Kasumi-1 (cell line): ENCODE measurements at places on chromosomes 13 and 19.

GRCh38 chr13:110813646-110814624, 100.4 kb downstream of the ING1 start:
- no peak for DNase-seq

DNA sequence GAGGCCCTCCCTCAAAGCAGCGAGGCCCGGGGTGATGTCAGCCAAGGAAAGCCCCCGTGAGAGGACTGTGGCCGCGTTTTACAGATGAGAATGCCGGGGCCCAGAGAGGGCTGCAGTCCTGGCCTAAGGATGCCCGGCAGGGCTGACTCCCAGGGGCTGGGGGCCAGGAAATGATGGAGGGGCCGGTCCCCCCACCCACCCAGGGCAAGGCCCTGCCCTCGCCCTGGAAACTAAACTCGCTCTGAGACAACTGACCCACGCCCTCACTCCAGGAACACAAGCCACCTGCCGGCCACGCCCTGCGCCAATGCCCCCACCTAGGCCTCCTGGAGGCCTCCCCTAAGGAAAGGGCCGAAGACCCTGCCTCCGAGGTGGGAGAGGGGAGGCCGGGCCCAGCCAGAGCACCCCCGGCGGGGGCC, 7.2 kb downstream of the ZBTB7A start:
- DNase-seq = no peak

GRCh38 chr13:67736646-67737420, 506.7 kb upstream of the PCDH9 start:
- peak; percentile 2 for DNase-seq

GRCh38 chr13:82436099-82436585, 1446.1 kb downstream of the SLITRK1 start:
- DNase-seq = no peak

DNA sequence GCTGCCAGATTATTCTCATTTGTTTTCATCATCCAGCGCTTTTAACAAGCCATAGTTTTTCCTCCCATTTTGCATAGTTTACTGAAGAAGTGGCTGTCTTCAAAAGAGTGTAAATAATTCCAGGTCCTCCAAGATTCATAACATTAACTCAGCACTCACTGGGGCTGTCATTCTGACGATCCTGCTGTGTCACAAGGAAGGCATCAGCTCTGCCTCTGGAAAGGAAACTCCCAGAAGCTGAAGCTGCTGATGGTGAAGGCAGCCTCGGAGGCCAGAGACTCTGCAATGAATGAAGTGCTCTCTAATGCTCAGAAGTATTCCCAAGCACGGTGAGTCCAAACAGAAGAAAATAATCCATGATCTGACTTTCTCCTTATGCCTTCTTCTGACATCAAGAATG, 60.0 kb downstream of the FLT1 start:
- no peak for DNase-seq

- no peak for DNase-seq
These were observed 12.2 kb downstream of the CBARP start for GRCh38 chr19:1225440-1226226.

DNA sequence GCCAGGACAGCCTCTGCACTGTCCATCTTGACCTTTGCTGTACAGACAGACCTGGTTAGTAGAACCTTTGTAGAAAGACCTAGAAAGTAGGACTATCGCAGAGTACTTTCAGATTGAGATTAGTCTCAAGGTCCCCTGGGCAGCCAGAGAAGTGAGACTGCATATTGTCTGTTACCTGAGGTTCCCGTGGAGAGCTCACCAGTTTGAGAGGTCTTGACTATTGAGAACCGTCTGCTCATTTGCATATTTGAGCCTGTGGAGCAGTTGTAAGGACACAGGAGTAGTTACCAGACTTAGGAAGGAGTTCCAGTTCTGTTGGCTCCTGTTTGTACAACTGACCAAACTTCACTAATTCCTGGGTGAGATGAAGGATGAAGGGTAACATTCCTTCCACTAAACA, 66.2 kb downstream of the SPATA13 start:
- DNase-seq = no peak

- DNase-seq = peak; percentile 96
These were observed 50.4 kb downstream of the MYO9B start for GRCh38 chr19:17125728-17126677.

DNA sequence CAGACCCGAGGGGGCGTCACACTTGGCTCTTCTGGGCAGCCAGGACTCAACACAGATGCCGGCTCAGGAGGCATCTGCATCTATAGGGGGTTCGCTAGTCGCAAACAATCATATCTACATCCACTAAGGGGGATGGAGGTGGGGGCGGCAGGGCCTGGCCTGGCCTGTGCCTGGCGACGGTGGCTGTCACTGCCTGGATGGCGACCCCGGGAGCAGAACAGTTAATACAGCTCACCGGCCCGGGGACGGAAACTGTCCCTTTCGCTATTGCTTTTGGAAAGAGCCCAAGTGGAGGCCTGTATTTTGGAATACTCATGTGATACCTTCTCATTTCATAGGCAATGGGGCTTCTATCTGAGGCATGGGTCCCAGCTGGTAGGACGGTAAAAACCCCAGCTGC, 17.7 kb downstream of the SGTA start:
- no peak for DNase-seq

DNA sequence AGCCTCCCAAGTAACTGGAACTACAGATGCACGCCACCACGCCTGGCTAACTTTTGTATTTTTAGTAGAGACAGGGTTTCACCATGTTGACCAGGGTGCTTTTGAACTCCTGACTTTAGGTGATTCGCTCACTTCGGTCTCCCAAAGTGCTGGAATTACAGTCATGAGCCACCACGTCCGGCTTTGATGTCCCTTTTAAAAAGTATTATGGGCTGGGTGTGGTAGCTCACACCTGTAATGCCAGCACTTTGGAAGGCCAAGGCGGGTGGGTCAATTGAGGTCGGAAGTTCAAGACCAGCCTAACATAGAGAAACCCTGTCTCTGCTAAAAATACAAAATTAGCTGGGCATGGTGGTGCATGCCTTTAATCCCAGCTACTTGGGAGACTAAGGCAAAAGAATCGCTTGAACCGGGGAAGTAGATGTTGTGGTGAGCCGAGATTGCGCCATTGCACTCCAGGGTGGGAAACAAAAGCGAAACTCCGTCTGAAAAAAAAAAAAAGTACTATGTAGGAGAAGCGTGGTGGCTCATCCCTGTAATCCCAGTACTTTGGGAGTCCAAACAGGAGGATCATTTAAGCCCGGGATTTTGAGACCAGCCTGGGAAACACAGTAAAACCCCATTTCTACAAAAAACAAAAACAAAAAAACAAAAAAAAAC, 22.8 kb upstream of the ERVV-1 start:
- no peak for DNase-seq

- peak; percentile 17 for DNase-seq
These were observed 192.3 kb downstream of the RGCC start for GRCh38 chr13:41649659-41650058.

- peak; percentile 54 for DNase-seq
These were observed at the start of gene FSD1 for GRCh38 chr19:4304538-4305256. Gene FSD1, plus strand, starts transcription at chr19:4304598. Its CDS starts 149 bp downstream, at chr19:4304747.

- peak; percentile 84 for DNase-seq
These were observed 27.0 kb upstream of the CEACAM1 start for GRCh38 chr19:42555317-42555716.

- DNase-seq = no peak
These were observed 72.5 kb downstream of the PCDH17 start for GRCh38 chr13:57704031-57704430.

DNA sequence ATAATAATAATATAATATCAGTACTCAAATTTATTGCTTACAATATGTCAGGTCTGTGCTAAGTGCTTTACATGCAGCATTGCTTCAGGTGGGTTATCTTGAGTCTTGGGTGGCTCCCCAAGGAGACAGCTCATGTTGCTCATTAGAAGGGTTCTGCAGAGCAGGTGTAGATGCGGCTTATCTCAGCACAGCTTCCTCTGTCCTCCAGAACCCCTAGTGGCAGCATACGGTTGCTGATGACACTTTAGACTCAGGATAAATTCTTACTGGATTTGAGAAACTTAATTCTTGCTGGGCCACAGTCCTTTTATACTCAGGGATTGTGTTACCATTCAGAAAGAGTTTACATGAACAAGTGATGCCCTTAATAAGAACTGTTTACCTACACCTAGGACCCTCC, 8.9 kb downstream of the COG3 start:
- peak; percentile 65 for DNase-seq

DNA sequence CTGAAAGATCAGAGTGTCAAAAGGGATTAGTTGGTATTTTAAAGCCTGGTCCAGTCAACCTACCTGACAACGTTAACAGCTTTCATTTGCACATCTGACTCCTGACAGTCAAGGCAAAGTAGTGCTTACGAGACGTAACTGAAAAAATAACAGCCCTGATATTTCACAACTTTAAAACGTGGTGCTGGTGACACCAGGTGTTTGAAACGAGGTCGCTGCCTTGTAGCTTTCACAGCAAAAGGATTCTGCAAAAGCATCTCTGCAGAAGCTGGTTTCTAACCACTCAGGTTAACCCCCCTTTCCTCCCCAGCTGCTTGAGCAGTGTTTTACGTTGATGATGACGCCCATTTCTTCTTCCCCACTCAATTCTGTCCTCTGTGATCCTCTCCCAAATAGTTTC, 23.3 kb downstream of the GGACT start:
- DNase-seq = no peak

DNA sequence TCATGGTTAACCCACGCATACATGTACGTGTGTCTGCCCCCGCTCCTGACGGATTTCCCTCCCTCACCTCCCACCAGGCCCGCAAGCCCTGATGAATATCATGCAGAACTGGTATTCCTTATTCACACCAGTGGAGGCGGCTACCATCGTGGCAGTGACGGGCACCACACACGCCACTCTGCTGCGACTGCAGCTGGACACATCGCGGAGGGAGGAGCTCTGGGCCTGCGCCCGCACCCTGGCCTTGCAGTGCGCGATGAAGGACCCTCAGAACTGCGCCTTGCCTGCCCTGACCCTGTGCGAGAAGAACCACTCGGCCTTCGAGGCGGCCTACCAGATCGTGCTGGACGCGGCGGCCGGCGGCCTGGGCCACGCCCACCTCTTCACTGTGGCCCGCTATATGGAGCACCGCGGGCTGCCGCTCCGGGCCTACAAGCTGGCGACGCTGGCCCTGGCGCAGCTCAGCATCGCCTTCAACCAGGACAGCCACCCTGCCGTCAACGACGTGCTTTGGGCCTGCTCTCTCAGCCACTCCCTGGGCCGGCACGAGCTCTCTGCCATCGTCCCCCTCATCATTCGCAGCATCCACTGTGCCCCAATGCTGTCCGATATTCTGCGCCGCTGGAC, 35.0 kb downstream of the ZSWIM4 start:
- no peak for DNase-seq
